ENCODE measurements at places on chromosomes 3 and 15.

- no peak for DNase-seq
Observed at GRCh38 chr3:124565013-124565412, 165.2 kb upstream of the UMPS start.

- no peak for DNase-seq
Observed at GRCh38 chr3:57281715-57282114, 10.8 kb downstream of the ASB14 start.

DNA sequence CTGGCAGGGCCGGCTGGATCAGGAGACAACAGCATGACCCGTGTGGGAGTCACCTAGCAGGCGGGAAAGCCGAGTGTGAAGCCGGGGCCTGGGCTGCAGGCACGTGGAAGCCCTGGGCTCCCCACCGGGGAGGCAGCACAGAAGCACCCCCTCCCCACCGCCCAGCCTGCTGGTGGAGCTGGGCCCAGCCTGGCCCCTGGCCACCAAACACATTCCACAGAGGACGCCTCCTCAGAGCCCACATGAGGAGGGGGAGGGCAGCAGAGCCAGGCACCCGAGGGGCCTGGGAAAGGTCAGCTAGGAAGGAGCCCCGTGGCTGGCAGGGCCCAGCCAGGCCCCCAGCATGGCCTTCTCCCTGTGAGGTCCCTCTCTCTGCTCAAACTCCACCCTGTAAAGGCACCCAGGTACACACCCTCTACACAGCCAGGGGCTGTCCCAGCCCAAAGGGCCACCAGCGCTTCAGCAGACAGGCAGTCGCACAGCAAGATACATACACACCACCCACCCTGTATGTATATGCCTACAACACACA, 4.5 kb downstream of the PLXNB1 start:
- DNase-seq: no peak

GRCh38 chr3:25428789-25429335, 799 bp downstream of the RARB start:
- no peak for DNase-seq

GRCh38 chr3:1272546-1273265, 179.9 kb downstream of the CNTN6 start:
- no peak for DNase-seq

DNA sequence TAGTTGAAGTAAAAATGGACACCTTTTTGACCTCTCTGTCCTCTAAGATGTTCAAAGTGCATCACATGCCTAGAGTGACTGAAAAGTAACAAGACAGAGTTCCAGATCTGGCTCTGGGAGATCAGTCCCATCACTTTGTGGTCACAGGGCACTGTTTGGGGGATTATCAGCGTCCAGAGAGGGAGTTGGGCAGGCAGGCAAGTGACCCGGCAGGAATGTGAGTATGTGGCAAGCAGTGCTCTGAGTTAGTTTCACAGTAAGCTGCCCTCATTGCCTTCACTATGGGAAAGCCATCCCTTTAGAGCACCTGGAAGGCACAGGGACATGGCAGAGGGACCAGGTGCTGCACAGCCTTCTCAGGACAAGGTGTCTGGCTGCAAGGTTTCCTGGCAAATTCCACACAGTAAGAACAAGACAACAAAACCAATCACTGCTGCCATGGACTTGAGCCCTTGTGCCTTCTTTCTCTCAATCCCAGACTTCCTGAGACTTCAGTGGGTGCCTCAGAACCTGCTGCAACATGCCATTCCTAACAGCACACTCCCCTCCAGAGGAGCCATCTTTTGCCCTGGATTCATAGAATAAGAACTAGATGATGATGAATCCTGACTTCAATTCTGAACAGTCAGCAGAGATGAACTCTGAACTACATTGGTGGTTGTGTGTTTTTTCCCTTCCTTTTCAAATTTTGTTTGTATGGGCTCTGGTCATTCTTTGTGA, 55.2 kb downstream of the TIPARP start:
- DNase-seq: no peak

GRCh38 chr3:157611536-157612076, 108.4 kb upstream of the VEPH1 start:
- DNase-seq: no peak

GRCh38 chr15:63495343-63495742, 9.1 kb upstream of the USP3 start:
- no peak for DNase-seq

- no peak for DNase-seq
Observed at GRCh38 chr3:4681301-4681700, 188.2 kb downstream of the ITPR1 start.

- no peak for DNase-seq
Observed at GRCh38 chr15:78880242-78880533, 7.5 kb downstream of the MORF4L1 start.

- no peak for DNase-seq
Observed at GRCh38 chr15:89907289-89907688, 5.5 kb downstream of the ARPIN start.

GRCh38 chr3:98551236-98551635, 19.5 kb downstream of the GPR15 start:
- no peak for DNase-seq

DNA sequence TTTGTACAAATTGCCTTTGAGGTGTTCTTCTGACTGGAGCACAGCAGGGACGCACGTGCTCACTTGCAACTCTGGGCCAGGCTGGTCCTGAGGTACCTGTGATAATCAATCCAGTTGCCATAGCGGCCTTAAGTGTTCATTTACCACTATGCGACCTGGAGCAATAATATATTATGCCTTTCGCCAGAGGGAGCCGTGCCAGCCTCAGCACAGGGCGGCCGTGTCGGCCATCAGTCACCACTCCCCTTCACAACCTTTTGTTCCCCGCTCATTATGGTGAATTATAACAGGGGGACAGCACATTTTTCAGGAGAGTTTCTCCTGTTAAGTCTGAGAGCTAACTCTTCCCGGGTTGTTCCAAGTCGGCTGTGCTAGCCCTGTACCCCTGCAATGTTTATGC, 289.7 kb downstream of the RORA start:
- DNase-seq: no peak

GRCh38 chr3:11230125-11230524, 42.1 kb upstream of the ATG7 start:
- DNase-seq: no peak

- DNase-seq: no peak
Observed at GRCh38 chr3:82103241-82103640, 341.8 kb upstream of the GBE1 start.

DNA sequence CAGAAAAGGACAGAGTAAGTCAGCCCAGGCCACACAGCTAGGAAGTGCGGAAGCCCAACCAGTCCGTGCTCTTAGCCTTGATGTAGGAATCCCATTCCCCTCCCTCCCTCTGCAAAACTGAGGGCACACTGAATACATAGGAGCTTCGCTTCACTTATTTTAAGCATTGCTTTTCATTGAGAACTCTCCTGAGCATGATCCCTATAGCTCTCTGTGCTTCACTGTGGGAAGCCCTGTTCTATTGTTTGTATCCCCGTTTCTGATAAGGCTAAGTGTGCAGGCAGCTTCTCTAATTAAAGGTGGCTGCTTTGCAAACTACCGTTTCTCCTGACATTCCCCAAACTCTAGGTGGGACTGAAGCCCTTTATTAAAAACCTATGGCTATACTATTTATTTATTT, 29.9 kb downstream of the IL5RA start:
- no peak for DNase-seq

GRCh38 chr3:12705981-12706380, 42.1 kb upstream of the RAF1 start:
- no peak for DNase-seq

DNA sequence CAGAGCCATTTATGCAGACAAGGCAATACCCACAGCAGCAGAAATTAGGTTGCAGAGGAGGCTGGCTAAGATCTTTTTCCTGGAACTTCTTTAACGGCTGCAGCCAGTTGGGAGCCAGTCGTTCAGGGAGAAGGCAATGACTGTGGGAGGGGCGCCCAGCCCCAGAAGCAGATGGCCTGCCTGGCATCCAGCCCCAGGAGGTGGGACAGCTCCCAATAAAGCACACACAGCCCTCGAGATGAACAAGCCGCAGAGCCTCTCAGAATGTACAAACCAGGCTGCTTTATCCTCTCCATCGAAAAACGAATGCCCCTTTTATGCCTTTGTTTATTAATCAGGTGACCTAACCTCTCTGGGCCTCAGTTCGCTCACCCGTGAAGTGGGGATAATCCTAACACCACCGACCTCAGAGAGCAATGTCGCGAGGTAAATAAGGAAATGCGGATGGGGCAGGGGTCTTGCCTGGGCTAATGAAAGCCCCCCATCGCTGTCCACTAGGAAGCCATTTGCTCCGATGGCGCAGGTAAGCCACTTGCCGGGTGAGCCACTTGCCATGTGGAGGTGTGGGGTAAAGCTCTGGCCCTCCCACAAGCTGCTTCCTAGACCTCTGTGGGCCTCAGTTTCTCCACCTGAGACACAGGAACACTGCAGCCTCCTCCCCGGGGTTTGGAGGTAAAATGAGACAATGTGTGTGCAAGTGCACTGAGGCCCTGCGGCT, 35.8 kb downstream of the MGLL start:
- DNase-seq: no peak

- DNase-seq: no peak
Observed at GRCh38 chr3:79467721-79468120, 300.1 kb downstream of the ROBO1 start.

- DNase-seq: no peak
Observed at GRCh38 chr3:150898046-150898754, 7.0 kb downstream of the MINDY4B start.

GRCh38 chr3:180184816-180185215, 148.1 kb upstream of the PEX5L start:
- peak; percentile 11 for DNase-seq

DNA sequence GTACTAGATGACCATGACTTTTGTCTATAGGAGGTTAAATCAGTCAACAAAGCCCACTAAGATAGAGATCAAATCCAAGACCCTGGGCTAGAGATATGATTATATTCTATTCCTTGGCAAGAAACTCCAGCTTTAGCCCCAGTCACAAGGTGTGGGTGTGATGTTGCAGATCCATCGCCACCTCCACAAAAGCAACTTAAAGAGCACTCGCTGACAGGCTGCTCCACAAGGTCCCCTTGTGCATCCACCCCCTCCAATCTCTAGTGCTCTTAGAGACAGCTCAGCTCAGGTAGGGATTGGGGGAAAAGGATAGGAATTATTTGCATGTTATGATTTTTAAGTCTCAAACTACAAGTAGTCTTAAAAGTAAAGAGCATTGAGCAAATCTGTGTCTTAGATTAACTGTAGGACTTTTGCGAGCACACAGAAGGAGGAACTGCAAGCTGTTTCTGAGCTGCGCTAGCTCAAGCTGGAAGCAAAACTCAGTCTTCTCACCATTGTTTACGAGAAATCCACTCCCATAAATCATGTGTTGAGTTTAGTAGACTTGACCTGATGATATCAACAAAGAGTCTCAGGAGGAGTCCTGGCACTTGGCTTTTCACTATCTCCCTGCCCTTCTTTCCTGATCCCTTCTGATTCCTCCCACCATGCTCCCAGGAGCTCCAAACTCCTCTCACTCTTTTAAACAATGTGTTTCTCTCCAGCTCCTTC, 177.6 kb downstream of the STAC start:
- no peak for DNase-seq
